Hindlimb muscle (tissue), 1 donor: ENCODE measurements at places on chromosomes 2 and 18.

GRCh38 chr2:194822097-194822496, 834.9 kb upstream of the SLC39A10 start:
- DNase-seq, result no peak

- no peak for DNase-seq
Observed at GRCh38 chr2:218780851-218781690, 876 bp upstream of the CYP27A1 start.

DNA sequence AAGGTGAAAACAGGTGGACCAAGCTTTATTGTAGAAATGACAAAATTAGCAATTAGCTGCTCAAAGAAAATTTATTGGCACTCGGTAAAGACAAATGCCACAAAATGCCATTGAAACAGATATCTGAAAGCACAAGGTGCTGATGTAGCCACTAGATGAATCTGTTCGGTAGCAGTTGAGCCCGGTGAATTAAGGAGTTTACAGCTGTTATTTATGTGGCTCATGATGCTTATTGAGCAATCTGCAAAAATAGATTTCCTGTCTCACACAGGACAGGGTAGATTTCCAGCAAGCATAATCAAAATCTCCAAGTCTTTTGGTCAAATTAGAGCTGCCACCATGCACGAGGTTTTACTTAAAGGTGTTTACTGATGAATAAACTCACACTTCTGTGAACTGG, 182.2 kb downstream of the PPP1R1C start:
- DNase-seq, result no peak

GRCh38 chr2:169301596-169302335, 60.6 kb downstream of the LRP2 start:
- no peak for DNase-seq

- no peak for DNase-seq
Observed at GRCh38 chr2:104769096-104769495, 84.8 kb upstream of the POU3F3 start.

- DNase-seq, result no peak
Observed at GRCh38 chr2:25711675-25712354, 38.4 kb upstream of the DTNB start.

- DNase-seq, result no peak
Observed at GRCh38 chr18:53909668-53910067, 314.8 kb downstream of the MBD2 start.

DNA sequence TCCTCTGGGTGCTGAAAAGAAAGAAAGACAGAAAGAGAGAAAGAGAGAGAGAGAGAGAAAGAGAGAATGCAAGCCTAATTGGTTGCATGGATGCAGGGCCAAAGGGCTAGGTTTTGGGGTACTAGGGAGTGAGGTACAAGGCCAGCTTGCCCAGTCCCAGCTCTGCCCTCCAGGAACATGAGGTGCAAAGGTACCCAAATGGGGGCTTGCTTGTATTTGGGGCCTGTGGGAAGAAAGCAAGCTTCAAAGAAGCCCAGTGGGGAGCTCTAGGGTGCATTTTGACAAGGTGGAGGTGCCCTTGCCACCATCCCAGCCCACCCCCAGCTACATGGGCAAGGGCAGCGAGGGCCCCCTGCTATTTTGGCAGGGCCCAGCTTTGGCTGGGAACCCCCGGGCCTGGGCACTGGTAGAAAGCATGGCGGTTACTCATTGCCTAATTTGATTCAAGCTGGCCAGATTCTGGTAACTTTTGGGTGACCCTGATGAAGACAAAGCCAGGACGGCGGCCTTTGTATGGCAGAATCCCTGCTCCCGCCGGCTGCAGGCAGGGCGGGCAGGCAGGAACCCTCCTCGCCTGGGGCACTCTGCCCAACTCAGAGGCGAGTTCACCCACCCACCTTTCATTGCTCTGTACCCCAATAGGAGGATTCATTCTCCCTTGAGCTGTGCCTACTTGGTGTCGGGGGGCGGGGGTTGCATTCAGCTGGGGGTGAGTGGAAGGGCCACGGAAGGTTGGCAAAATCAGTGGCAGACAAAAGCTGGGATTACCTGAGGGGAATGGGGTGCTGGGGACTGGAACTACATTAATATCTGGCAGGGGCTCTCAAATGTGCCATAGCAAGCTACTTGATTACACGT, 537 bp upstream of the HOXD4 start:
- DNase-seq, result no peak

GRCh38 chr2:227132986-227133385, 31.0 kb downstream of the COL4A4 start:
- no peak for DNase-seq

- DNase-seq, result no peak
Observed at GRCh38 chr18:34159691-34160185, 65.0 kb downstream of the NOL4 start.

GRCh38 chr18:26511339-26512071, 36.8 kb downstream of the KCTD1 start:
- no peak for DNase-seq

DNA sequence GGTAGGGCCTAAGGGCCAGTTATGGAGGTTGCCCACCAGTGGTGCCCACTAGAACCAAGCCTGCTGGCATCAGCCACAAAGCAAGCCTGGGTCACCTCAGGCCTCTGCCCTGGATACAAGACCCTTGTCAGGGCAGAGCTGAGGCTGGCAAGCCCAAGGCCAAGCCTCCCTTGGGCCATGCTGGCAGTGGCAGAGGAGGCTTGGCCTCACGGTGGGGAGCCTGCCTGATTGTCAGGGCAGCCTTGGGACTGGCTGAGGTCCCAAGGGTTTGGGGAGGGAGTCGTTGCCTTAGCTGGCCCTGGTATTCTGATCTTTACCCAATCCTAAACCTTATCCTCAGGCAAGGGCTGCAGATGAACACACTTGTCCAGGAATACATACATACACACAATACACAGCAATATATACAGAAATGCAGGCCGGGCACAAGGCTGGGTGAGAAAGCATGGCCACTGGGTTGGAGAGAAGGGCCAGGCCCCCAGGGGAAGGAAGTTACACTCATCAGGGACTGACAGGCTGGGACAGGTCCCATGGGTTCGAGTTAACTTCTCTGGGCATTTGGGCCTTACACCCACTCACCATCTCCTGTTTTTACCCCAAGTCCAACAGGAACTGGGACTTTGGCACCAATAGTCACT, 21.0 kb downstream of the CCT7 start:
- DNase-seq, result no peak

- peak; percentile 38 for DNase-seq
Observed at GRCh38 chr2:203534621-203535077, 452 bp downstream of the RAPH1 start.

- no peak for DNase-seq
Observed at GRCh38 chr2:206801418-206802189, 36.2 kb downstream of the FASTKD2 start.

DNA sequence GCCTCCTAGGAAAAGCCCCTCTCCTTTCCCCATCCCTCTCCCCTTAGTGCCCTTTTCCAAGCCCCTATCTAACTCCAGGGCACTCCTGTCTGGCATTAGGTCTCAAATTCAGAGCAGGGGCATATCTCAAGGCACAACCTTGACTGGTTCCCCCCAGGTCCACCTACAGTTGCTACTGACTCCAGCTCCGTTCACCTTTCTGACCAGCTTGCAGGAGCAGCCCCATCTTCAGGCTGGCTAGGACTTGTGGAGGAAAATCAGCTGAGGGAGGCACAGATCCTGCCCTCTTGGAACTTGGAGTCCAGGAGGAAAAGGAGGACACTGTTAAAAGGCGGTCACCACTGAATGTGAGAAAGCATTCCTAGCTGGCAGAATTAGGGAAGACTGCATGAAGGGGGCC, 152.4 kb downstream of the ZFP36L2 start:
- DNase-seq, result no peak

DNA sequence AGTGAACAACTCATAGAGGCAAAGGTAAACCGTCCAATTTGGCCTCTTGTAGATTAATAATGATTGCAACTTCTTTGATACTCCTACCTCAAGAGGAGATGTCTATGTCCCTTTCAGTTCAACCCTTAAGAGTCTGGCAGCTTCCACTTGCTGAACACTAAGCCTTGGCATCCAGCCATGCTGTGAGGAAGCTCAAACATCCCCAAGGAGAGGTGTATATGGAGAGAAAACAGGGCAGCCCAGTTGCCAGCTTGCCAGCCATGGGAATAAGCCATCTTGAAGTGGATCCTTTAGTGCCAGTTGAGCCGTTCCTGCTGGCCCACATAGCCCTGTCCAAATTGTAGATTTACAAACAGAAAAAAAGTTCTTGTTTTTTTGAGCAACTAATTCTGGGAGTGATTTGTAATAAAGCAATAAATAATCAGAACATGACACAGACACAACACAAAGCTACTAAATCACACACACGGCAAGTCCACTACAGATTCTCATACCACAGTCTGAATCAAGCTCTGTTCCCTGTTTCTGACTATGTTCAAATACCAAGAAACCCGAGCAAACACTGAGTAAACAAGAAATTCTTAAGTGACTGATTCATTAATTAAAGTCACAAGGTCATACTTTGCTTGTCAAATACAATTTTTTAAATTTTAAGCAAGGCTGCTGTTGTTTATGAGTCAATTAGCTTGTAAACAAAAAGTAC, 96.1 kb downstream of the PID1 start:
- DNase-seq, result no peak

DNA sequence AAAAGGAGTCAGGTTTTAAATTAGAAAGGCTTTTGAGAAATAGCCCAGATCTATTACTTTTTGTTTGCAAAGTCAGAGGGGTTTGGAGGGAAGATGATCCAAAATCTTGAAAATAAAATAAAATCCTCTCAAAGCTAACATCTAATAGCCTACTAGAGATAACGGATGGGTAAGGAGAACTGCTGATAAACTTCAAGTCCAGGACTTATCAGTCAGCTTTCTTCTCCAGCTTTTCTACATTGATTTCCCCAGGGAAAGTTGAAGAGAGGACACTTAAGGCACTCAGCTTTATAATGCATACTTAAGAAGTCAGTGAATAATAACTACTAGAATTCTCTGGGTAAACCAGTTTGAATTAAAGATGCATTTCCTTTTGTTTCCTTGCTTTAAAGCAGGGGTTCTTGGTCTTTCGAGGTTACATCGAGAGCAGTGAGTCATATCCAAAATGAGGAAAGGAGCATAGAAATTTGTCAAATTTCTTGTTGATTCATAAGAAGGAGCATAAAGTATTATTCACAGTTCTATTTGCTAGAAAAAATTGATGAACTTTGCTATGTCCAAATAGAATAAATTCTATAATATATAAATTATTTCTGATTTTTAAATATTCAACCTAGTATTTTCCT, 43.2 kb upstream of the ITPRID2 start:
- DNase-seq, result no peak

DNA sequence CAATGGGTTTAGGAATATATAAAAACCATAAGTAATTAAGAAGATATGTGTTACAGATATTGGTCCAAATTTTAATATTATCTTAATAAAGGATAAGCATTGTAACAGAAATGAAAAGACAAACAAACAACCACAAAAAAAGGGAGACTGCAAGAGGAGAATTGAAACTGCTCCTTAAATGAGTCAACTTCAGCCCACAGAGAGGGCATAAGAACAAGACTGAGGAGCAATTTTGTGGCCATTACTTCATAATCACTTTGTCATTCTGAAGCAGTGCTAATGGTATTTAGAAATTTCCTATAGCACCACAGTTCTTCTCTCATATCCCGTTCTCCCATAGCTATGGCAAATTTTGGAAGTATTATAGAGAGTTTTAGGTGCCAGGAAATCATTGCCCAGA, 193.2 kb upstream of the HNMT start:
- no peak for DNase-seq

DNA sequence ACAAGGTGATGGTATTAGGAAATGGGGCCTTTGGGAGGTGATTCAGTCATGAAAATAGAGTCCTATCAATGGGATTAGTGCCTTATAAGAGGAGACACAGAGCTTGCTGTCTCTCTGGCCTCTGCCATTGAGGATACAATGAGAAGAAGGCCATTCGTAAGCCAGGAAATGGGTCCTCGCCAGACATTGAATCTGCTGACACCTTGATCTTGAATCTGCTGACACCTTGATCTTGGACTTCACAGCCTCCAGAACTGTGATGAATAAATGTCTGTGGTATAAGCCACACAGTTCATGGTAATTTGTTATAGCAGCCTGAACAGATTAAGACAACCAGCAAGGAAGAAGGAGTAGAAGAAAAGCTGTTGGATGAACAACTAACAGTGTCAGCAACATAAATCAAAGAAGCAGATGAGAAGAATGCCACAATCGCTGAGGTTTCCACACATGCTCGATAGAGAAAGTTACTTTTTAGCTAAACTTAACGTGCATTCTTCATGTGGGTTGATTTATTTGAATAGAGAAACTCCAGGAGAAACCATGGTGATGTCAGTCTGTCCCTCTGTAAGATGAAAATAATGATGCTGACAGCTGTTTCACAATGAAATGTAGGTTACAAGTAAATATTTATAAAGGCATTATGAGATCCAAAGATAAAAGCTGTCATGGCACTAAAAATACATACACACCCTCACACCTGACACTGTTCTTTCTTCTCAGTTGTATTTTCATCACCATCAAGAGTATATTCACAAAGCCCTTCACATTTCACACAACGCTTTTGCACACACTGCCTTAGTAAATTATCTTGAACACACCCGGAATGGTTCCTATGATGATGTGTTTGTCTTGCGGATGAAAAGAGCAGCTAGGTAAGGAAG, 153.7 kb upstream of the NCK2 start:
- no peak for DNase-seq

DNA sequence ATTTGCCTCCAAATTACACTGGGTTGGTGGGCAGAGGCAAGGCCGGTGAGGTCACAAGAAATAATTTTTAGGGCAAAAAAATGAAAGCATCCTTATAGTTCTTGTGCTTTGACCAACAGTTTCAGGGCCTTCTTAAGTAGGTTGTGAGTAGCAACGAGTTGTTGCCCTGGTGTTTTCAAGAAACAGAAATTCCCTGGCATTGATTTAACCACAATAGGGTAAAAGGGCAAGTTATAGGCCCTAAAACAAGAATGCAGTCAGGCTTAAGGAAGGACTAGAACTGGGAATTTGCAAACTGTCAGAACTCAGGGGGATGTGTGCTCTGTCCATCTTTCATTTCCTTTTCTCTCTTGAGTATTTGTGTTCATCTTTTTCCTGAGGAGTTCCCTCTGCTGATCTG, 46.1 kb upstream of the STPG4 start:
- DNase-seq, result no peak

GRCh38 chr2:121565389-121566250, 34.9 kb downstream of the RNU4ATAC start:
- DNase-seq, result peak; percentile 36

DNA sequence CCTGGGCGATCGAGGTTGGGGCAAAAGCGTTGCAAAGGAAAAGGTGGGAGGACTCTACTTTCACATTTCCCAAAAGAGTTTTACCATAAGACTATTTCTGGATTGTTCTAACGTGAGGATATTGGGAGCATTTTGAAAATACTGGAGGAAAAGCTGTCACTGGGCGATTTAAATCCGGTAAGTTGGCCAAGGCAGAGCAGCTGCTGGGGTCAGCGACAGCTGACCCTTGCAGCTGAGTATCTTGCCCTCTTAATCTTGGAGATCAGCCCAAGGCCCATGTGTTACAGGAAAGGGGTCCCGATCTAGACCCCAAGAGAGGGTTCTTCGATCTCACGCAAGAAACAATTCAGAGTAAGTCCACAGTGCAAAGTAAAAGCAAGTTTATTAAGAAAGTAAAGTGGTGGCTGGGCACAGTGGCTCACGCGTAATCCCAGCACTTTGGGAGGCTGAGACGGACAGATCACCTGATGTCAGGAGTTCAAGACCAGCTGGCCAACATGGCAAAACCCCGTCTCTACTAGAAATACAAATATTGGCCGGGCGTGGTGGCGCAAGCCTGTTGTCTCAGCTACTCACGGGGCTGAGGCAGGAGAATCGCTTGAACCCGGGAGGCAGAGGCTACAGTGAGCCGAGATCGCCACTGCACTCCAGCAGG, 964 bp upstream of the ST3GAL5 start:
- DNase-seq, result peak; percentile 32
